ENCODE measurements at places on chromosomes 6 and 20.
A peak's percentile ranks its signal among the peaks of the same experiment; 100 is the strongest.

DNA sequence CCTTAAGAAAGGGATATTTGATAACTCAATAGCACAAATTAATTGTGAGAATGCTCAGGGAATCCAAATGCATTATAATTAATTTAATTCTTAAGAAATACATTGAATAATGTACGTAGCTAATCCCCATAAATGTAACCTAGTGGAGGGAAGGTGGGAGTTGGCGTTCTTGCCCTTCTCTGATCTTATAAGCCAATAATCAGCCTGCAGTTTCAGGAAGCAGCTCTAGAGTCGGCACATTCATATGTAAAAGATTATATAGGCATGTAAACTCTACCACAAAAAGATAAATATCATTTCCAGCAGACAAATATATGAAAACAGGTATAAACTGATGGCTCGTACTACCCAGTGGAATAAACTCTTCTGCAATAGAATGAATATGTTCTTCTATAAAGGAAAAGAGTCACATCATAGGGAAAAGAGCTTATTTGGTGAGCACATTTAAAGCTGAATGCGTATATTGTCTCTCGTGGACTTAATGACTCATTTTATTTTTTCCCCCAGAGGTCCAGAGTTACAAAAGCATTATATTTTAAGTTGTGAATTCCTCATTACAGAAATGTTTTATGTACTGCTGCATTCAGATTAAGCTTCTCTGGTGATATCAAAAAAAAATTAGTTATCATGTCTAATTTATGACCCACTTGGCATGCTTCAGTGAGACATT, 112.2 kb downstream of the TFAP2A start:
- DNase-seq = no peak

- DNase-seq = no peak
These were observed 256.5 kb downstream of the SLC35F1 start for GRCh38 chr6:118163542-118163941.

DNA sequence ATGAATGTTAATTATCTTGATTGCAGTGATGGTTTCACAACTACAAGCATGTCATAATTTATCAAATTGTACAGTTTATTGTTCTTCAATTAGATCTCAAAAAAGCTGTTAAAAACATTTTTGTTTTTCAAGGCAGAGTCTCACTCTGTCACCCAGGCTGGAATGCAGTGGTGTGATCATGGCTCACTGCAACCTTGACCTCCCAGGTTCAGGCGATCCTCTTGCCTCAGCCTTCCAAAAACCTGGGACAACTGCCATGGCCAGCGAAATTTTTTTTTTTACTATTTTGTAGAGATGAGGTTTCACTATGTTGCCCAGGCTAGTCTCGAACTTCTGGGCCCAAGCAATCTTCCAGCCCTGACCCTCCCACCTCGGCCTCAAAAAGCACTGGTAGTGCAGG, 286.1 kb downstream of the RNGTT start:
- DNase-seq = no peak

- no peak for DNase-seq
These were observed 14.2 kb downstream of the PRR18 start for GRCh38 chr6:166293731-166294584.

- no peak for DNase-seq
These were observed 4.6 kb upstream of the RFPL4B start for GRCh38 chr6:112342511-112342910.

DNA sequence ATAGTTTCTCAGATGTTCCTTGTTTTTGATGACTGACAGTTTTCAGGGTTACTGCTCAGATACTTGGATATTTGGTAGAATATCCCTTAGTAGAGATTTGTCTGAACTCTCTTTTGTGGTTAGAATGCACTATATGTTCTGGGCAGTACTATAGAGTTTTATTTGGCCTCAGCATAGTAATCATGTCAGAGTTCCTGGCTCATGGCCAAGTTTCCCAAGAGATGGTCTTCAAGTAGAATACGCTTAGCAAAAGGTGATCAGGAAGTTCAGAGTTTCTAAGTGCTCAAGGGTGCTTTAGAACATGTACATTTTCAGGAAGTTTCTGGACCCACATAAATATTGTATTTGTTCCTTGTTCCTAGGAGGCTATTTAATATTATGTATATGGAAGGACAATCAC, 1209.7 kb upstream of the GJE1 start:
- DNase-seq = no peak

GRCh38 chr20:14030991-14031390, 35.7 kb downstream of the MACROD2 start:
- DNase-seq = no peak

GRCh38 chr20:62405108-62405980, 1.7 kb downstream of the CABLES2 start:
- peak; percentile 35 for DNase-seq

- DNase-seq = no peak
These were observed 610.1 kb upstream of the ARID1B start for GRCh38 chr6:156167016-156167624.

DNA sequence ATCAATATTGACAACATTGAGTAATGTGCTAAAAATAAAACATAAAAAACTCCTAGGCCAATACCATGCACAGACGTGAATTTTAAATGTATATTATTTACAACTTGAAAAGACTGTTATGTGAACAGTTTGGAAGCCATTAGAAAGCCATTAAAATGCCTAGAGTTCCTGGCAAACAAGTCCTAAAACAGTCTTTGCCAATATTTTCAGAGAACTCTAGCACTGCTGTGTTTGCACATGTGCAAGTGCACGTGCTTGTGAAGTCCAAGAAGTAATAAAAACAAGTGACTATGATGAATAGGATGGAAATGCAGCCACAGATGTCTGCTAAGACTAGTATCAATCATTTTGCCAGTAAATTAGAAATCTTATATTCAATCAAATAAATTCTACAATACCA, 1447.6 kb downstream of the GRIK2 start:
- no peak for DNase-seq

- DNase-seq = no peak
These were observed 475.2 kb downstream of the PREX1 start for GRCh38 chr20:48352628-48353027.

GRCh38 chr6:144953552-144954240, 668.6 kb downstream of the UTRN start:
- peak; percentile 56 for DNase-seq

GRCh38 chr6:24926192-24926591, 9.6 kb downstream of the RIPOR2 start:
- no peak for DNase-seq

GRCh38 chr6:131960371-131961133, 9.4 kb upstream of the CCN2 start:
- no peak for DNase-seq

- DNase-seq = no peak
These were observed 18.0 kb upstream of the SIRPB2 start for GRCh38 chr20:1509237-1509636.

DNA sequence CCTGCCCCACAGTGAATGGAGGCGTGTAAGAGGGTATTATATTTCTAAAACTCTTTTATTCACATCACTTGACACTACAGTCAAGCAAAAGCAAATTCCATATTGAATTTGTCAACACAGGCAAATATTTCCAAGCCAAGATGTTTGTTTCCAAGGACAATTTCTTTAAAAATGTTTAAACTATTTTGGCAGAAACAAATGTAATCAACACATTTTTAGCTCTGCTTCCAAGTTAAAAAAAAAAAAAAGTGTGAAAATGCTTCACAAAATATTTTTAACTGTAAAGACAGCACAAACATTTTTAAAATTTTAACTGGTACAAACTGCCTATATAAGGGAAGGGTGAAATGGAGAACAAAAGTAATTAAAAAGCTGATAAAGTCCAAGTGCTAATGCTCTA, 44.9 kb upstream of the DST start:
- DNase-seq = no peak

DNA sequence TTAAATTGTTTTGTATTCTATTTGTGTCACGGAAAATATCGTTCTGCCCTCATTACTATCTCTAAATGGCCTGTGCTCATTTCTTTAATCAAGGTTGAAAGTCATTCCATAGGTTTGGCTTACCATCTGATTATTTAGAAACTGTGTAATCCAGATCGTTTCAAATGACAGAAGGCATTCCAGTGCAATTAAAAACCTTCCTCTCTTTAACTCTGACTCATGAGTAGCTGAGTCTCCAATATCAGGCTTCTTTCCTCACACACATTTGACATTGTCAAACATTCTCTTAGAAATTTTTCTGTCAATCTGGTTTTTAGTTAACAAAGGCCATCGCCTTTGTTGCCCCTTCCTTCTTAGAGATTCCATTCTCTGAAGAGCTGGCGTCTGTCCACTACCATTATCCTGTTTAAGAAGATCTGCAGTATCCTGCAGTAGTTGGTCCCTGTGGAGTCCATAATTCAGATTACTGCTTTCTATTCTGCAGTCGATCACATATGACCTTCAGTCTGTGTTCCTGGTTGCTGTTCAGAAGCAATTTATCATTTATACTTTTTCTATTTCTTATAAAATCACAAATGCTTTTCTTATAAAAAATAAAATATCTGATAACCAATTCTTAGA, 3.9 kb upstream of the TRDN start:
- DNase-seq = no peak

GRCh38 chr20:36350439-36350838, 44.3 kb downstream of the DLGAP4 start:
- no peak for DNase-seq

- DNase-seq = no peak
These were observed 230.0 kb downstream of the TTLL2 start for GRCh38 chr6:167554854-167555253.

DNA sequence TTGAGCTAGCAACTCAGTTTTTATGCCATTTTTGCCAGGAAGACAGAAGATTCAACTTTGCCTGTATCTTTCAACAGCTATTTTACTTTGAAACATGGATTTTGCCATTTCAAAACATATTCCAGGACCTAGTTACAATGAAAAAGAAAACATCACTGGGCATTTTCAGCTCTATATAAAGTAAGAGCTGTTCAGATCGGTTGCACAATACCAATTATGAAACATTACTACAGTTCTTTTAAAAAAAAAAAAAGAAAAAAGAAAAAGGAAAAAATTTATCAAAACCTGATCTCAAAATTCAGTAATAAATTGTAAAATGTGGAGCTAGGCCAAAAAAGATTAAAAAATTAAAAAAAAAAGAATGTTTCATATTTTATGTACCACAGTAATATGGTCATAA, 15.6 kb downstream of the BCLAF1 start:
- no peak for DNase-seq

- DNase-seq = peak; percentile 15
These were observed 39.6 kb downstream of the TPD52L1 start for GRCh38 chr6:125193208-125193607.

DNA sequence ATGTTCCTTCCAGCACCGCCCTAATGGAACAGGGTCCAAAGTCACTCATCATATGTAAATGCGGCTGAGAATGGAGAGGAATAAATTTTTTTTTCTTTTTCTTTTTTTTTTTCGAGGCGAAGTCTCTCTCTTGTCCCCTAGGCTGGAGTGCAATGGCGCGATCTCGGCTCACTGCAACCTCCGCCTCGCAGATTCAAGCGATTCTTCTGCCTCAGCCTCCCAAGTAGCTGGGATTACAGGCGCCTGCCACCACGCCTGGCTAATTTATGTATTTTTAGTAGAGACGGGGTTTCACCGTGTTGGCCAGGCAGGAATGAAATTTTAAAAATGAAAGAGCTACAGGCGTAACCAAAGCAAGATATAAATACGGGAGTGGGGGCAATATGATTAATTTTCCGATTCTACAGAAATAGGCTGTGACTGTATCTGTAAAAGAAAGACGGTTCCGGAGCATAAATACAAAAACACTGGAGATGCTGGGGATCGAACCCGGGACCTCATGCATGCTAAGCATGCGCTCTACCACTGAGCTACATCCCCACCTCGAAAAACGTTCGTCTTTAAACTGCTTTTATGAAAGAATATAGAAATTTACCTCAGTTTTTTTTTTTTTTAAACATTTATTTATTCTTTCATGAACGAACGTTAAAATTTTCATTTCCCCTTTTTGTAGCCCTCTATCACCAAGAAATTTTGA, 132.2 kb downstream of the GPX5 start:
- peak; percentile 71 for DNase-seq

DNA sequence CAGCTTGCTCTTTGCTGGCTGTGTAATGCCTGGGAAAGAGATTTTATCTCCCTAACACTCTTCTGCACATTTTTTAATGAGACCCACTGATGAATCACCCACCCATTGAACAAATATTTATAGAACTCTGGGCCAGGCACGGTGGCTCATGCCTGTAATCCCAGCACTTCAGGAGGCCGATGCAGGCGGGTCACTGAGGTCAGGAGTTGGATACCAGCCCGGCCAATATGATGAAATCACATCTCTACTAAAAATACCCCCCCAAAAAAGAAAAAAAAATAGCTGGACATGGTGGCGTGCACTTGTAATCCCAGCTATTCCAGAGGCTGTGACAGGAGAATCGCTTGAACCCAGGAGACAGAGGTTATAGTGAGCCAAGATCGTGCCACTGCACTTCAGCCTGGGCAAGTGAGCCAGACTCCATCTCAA, 82.1 kb upstream of the SIRPA start:
- DNase-seq = peak; percentile 84

DNA sequence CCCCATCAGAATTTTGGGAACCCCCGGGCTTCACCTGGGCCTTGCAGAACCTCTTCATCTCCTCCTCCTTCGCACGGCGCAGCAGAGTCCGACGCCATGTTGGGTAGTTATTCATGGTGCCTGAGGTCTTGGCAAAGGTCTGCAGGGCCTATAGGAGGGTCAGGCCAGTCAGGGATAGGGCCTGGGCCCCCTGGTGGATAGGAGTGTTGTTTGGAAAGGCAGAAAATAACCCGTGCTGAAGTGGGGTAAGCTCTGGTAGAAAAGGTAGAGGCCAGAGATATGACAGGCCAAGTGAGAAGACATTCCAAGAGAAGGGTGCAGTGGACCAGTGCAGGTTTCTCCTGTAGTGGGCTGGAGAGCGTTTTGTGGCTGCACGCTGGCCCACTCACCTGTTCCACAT, 4.9 kb downstream of the SMPD2 start:
- DNase-seq = no peak

DNA sequence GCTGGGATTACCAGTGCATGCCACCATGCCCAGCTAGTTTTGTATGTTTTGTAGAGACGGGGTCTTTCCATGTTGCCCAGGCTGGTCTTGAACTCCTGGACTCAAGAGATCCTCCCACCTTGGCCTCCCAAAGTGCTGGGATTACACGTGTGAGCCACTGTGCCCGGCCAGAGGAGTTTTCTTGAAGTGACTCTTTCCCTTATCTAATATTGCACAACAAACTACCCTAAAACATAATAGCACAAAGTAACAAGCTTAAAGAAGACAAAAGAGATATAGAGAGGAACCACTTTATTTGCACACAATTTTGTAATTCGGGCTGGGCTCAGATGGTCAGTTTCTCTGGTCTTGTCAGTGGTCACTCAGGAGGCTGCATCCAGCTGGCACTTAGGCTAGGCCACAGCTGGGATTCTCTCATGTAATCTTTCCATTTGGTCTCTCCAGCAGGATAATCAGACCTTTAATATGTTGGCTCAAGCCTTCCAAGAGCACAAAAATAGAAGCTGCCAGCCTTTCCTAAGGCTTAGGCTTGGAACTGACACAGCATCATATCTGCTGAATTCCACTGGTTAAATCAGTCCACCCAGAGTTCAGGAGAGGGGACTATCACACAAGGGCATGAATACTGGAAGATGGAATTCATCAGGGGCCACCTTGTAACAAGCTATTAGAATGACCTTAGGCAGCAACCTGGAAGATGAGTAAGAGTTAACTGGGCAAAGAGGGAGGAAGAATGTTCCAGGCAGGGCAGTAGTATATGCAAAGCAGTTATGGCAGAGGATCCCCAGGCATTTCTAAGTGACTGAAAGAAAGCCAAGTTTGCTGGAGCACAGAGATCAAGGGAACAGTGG, 56.7 kb upstream of the PNRC1 start:
- no peak for DNase-seq

GRCh38 chr6:86629123-86629522, 308.2 kb upstream of the HTR1E start:
- DNase-seq = no peak

Data from Daoy (cell line).